ENCODE measurements at places on chromosomes 16 and 17.
A peak's percentile ranks its signal among the peaks of the same experiment; 100 is the strongest.

DNA sequence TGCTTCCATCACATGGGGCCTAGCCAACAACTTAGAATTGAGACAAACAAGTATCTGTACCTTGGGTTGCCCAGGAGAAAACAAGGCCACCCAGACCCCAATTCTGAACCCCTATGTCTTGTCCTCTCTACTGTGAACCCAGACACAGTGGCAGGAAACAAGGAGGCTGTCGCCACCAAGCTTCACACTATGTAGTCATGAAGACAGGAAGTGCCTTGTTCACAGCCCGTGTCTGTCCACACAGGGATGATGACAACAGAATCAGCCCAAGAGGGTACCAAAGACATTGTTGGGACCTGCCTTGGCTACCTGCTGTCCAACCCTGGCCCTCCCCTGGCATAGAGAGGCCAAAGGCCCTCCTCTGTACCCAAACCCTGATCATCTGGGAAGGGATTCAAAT, 84.8 kb downstream of the CDYL2 start:
- no peak for DNase-seq

DNA sequence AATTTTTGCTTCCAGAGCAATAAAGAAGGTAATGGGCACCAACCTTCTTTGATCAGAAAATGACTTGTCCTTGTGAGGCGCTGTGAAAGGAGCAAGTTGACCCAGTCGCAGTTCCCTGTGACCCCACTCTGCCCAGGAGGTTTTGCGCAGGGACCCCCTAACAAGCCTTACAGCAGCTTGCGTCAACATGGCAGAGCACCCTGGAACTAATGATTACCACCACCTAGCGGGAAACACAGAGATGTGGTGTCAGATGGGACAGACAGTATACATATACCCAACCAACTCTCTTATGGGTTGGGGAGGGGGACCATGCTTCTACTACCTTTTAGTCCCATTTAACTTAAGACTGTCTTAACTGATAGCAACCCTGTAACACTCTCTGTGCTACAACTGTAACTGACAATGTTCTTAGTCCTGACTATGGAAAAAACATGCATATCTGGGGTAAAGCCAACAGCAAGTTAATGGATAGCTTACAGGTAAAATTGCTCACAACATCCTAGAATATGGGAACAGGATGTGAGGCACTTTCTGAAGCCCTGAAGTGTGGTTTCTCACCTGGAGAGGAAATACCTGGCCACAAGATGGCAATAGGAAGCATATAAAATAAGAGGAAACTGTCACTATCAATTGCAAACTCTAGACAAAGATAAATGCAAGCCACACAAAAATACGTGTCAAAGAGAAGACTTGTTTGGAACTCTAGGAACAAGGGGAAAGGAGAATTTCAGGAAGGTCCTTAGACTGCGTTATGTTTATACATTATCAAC, 3.0 kb downstream of the KARS1 start:
- no peak for DNase-seq

- DNase-seq, result peak; percentile 23
Measured at GRCh38 chr17:16991349-16992009, 19.6 kb upstream of the TNFRSF13B start.

GRCh38 chr16:1297018-1297696, 12.3 kb upstream of the UBE2I start:
- no peak for DNase-seq

GRCh38 chr16:85402910-85403692, 210.0 kb upstream of the GSE1 start:
- no peak for DNase-seq

DNA sequence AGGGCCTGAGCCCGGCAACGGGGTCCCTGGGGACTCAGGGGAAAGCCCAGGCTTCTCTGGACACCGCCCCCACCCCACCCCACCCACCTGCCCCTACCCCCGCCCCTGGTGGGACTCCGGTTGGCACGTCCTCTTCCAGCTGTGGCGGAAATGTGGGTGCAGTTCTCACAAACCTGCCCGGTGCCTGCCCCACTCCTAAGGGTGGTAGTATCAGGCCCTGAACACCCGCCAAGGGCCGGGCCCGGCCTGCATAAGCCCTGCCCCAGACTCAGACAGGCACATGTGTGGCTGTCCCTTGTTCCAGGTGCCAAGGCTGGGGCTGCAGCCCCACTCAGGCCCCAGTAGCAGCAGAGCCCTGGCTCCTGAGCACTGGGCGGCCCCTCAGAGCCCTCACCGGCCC, 58.1 kb downstream of the ACTG1 start:
- DNase-seq, result no peak

GRCh38 chr17:20203018-20203417, 193.9 kb downstream of the SPECC1 start:
- no peak for DNase-seq

- DNase-seq, result no peak
Measured at GRCh38 chr17:40112718-40113109, 9.1 kb upstream of the MSL1 start.

- no peak for DNase-seq
Measured at GRCh38 chr16:51150165-51150887, 744 bp downstream of the SALL1 start.

DNA sequence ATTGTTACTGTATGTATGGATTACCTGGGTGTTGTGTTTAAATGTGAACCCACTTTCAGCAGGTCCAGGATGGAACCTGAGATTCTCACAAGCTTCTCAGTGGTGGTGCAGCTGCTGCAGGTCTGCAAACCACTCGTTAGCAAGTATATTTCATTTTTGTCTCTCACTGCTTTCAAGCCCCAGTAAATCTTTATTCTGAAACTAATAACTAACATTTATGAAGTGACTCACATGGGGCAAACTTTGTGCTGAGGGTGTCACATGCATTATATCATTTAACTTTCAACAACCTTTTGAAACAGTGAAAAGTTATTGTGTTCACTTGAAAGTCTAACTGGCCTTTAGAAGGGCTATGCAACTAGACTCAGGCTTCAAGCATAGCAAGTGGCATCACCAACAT, 98.9 kb upstream of the DYNLRB2 start:
- DNase-seq, result no peak

DNA sequence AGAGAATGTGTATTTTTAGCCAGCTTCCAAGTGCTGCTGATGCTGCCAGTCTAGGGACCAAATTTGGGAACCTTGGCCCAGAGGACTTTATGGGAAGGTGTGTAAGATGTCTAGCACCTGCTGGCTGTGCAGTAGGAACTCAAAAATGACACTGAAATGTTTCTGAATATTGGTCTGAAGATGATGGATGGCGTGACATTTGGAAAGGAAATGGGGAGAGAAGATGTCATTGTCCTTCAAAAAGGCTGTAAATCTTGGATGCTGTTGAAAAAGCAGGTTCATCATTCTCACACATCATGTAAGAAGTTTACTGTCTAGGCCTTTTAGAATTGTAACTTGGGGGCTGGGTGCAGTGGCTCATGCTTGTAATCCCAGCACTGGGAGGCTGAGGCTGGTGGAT, 6.7 kb downstream of the EPN2 start:
- DNase-seq, result no peak

- DNase-seq, result no peak
Measured at GRCh38 chr17:5680766-5681165, 96.5 kb upstream of the NLRP1 start.

DNA sequence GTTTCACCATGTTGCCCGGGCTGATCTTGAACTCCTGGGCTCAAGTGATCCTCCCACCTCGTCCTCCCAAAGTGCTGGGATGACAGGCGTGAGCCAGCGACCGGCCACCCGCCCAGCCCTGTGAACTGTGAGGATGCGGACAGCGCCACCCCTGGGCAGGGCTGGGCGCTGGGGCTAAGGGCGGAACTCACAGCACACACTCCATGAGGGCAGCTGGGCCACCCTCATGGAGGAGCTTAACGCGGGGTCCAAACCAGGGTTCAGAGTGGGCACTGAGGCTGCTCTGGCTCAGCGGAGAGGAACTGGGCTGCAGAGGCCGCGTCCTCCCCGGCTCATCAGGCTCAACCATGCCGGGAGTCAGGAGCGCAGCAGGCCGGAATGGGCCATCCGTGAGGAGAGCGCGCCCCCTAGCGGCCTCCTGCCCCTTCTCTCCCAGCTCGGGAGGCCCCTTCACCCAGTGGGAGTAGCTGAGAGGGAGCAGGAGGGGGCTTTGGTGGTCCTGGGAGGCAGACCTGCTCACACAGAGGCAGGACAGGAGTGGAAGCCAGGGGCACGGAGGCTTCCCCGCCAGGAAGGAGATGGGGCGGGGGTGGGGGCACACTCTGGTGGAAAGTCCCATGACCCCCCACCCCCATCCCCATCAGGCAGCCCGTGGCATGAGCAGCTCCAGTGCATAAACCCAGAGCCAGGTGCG, 13.8 kb downstream of the CORO7 start:
- peak; percentile 53 for DNase-seq

DNA sequence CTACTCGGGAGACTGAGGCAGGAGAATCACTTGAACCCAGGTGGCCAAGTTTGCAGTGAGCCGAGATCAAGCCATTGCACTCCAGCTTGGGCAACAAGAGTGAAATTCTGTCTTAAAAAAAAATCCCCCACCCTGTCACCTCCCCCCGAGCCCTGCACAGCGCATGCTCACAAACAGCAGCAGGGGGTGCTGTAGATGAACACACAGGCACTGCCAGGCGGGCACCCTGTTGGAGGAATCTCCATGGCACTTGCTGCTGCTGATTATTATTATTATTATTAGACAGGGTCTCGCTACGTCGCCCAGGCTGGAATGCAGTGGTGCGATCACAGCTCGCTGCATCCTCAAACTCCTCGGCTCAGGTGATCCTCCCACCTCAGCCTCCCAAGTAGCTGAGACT, 24.6 kb downstream of the FZD2 start:
- DNase-seq, result no peak

GRCh38 chr17:14225254-14225980, 11.2 kb downstream of the CDRT15 start:
- DNase-seq, result no peak

- no peak for DNase-seq
Measured at GRCh38 chr16:66026211-66026610, 340.3 kb upstream of the CDH5 start.

GRCh38 chr16:84825896-84826557, 6.2 kb downstream of the CRISPLD2 start:
- DNase-seq, result no peak

DNA sequence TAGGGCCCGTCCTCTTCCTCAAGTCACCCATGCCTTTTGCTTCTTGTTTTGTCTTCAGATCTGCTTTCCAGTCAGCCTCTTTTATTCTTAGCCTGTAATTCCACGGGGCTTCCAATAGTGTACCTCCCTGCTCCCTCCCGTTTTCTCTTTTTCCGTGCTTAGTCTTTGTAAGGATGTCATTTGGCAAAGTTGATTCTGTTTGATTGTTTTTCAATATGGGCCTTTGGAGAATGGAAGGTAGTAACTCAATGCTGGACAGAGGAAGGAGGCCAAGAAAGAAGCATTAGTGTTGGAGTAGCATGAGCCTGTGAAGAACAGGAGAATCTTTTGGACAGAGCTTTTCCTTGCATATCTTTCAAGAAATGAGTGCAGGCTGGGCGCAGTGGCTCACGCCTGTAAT, 6.5 kb downstream of the WWP2 start:
- no peak for DNase-seq

DNA sequence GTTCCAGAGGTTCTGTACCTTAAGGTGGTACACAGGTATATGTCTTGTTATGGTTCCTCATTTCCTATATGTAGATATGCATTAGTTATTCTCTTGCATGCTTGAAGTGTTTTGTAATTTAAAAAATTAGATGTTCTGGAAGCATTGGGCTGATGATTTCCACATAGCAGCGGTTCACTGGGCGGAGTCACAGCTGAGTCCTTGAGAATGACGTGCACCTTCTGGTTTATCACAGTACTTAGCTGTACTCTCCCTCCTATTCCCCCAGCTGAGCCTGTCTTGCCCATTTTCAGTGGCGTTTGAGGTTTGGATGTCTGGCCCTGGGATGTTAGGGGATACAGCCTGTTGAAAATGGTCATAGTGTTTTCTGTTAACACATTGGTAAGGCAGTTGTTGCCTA, 327.1 kb downstream of the SNX29 start:
- no peak for DNase-seq

DNA sequence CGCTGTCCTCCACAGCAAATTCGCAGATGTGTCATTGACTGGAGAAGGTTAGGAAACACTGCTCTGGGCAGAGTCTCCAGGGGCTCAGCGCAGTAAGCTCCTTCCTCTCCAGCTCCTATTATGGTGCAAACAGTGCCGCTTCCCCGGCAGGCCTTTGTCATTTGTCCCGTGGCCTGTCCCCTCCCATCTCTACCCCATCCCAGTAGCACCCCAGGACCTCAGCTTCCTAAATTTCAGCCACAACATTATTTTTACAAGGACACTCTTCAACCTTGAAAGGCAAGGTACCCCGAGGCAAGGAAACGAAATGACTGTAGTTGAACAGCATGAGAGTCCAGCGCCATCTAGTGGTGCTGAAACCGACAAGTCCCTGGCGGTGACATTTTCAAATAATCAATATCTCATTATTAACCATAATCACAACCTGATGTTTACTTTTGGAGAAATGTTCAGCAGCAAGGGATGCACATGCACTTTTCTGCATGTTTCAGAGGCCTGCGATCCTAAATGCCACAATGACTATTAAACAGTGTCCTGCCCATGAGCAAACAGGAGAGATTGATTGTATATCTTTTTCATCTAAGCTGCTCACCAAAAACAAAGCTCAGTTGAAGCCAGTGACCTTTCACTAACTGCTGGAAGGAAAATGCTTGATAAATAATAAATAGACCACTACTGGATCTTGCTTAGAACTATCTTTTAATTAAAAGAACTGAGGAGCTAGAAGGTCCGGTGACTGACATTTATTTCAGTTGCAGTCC, 16.5 kb downstream of the MRPS23 start:
- peak; percentile 57 for DNase-seq

DNA sequence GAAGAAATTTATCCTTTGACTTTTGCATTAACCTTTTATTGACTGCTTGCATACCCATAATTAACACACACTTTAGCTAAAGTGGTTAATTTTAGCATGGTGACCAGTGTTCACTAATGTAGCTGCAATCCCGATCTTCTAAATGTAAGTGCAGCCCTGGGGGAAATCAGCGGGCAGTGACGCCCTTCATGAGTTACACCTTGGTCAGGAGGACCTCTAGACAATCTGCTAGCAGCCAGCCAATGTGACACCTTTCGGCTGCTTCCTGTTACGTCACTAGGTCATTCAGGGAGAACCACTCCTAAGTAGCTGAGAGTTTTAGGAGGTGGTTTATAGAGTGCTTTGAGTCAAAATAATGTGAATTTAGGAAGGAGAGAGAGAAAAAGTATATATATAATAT, 180.5 kb downstream of the IRX3 start:
- no peak for DNase-seq

DNA sequence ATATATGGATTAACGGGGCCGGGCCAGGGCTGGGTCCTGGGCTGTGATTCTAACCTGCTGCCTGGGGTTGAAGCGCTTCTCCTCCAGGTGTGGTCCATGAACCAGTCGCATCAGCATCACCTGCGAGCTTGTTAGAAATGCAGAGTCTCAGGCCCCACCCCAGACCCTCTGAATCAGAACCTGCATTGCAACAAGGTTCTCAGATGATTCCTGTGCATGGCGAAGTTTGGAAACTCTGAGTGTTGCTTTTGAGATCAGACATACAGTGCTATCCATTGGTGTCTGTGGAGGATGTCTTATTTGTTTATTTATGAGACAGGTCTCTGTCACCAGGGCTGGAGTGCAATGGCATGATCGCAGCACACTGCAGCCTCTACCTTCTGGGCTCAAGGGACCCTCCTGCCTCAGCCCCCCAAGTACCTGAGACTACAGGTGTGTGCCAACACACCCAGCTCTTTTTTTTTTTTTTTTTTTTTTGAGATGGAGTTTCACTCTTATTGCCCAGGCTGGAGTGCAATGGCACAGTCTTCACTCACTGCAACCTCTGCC, 99.8 kb downstream of the PITPNC1 start:
- DNase-seq, result no peak
